ENCODE measurements at places on chromosomes 2 and 18. TPM values are rescaled to one million over a fixed set of nuclear protein-coding genes. Genes with fewer than 3 reads are reported as not detected.

Gene PROC
- total RNA-seq, result 0.59 TPM

- no peak for DNase-seq
Observed at GRCh38 chr2:174784909-174785308, 20.6 kb upstream of the CHRNA1 start.

DNA sequence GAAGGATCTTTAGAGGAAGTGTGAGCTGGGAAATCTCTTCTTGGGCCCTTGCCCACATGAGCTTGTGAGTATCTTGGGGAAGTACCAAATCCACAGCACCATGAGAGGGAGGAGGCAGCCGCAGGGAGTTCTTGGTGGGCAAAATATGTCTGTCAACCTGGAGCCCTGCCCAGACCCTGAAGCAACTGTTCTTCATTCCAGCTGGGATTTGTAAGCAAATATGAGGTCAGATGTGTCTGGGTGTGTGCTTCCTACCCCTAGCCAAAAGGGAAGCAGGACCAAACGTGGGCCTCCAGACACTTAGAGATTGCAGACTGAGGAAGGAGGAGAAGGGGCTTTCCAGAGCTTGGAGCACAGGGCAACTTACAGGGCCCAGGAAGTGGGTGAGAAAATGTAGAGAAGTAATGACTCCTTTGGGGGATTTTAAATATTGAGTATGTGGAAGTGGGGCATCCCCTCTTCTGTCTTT, 41.9 kb downstream of the TMEM247 start:
- no peak for DNase-seq

DNA sequence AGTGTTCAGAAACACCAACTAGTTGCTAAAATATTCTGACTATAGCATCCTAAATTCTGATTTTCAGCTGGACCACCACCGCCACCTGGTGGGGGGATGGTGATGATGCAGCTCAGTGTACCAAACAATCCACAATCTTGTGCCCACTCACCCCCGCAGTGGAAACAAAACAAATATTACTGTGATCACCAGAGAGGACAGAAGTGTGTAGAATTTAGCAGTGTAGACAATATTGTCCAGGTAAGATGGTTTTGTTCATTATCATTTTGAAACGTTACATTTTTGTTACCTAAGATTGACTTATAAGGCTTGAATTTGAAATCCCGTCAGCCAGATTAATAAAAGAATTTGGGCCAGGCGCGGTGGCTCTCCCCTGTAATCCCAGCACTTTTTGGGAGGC, 31.7 kb upstream of the UBXN4 start:
- DNase-seq, result peak; percentile 70

Gene GREB1
- total RNA-seq, result 0.54 TPM

Gene SH3RF3
- total RNA-seq, result 0.29 TPM

Gene DNAH6
- 1.3 TPM for total RNA-seq

Gene SCN2A
- 0.07 TPM for total RNA-seq

Gene PPP1R7
- total RNA-seq, result 65.4 TPM

Measured in Calu3 (cell line).